ENCODE measurements at places on chromosomes 4 and X. TPM values are rescaled to one million over a fixed set of nuclear protein-coding genes. Genes with fewer than 3 reads are reported as not detected.

Gene PITX2
- polyA plus RNA-seq, result not detected

Gene CT55
- not detected for polyA plus RNA-seq

Gene LSM6
- 111 TPM for polyA plus RNA-seq

Gene SSX3
- not detected for polyA plus RNA-seq

Gene MAOB
- not detected for polyA plus RNA-seq

Gene ZFP92
- polyA plus RNA-seq, result not detected

Gene KLB
- polyA plus RNA-seq, result not detected

Gene RBM46
- polyA plus RNA-seq, result 0.09 TPM

Gene CFAP299
- polyA plus RNA-seq, result not detected

Gene CLNK
- not detected for polyA plus RNA-seq

Gene MAGEA8
- polyA plus RNA-seq, result not detected

Gene GSX2
- 0.87 TPM for polyA plus RNA-seq

Gene GLRA2
- 18.6 TPM for polyA plus RNA-seq

Gene FREM3
- polyA plus RNA-seq, result 0.35 TPM

Gene LAP3
- 36.9 TPM for polyA plus RNA-seq

Gene SHROOM4
- polyA plus RNA-seq, result 1.4 TPM

Gene ETFDH
- polyA plus RNA-seq, result 24.9 TPM

Gene TBC1D8B
- 2.1 TPM for polyA plus RNA-seq

Gene RHOH
- not detected for polyA plus RNA-seq

Gene PPP2R3B
- polyA plus RNA-seq, result 49.3 TPM

Gene TLR6
- not detected for polyA plus RNA-seq

Gene XAGE2
- polyA plus RNA-seq, result not detected

Gene GALNTL6
- 11.8 TPM for polyA plus RNA-seq

Gene SSX5
- polyA plus RNA-seq, result not detected

Gene CPLX1
- 7.6 TPM for polyA plus RNA-seq

Gene INTU
- 14.0 TPM for polyA plus RNA-seq

Gene NHS
- polyA plus RNA-seq, result 1.9 TPM

Gene HDX
- polyA plus RNA-seq, result 2.1 TPM

Gene NEUROG2
- polyA plus RNA-seq, result 0.58 TPM

Gene TMSB15B
- polyA plus RNA-seq, result 133 TPM

Gene COL4A5
- polyA plus RNA-seq, result 3.9 TPM

Gene TBC1D9
- 46.8 TPM for polyA plus RNA-seq

Gene CENPI
- polyA plus RNA-seq, result 1.8 TPM

Gene KLHL4
- 4.7 TPM for polyA plus RNA-seq

Gene ADAM29
- 0.48 TPM for polyA plus RNA-seq

Gene HDAC8
- 54.0 TPM for polyA plus RNA-seq

Gene UTP14A
- 10.5 TPM for polyA plus RNA-seq

Gene SLC49A3
- polyA plus RNA-seq, result not detected

Gene GRIA2
- 823 TPM for polyA plus RNA-seq

Gene UGT2B7
- not detected for polyA plus RNA-seq

Gene CLDN22
- polyA plus RNA-seq, result not detected

Gene PLCXD1
- polyA plus RNA-seq, result 24.6 TPM

Gene TCEAL7
- polyA plus RNA-seq, result 193 TPM

Gene YY2
- 2.4 TPM for polyA plus RNA-seq

Gene ENAM
- 0.18 TPM for polyA plus RNA-seq

Gene IL3RA
- polyA plus RNA-seq, result not detected
